ENCODE measurements at places on chromosomes 13 and 19.

DNA sequence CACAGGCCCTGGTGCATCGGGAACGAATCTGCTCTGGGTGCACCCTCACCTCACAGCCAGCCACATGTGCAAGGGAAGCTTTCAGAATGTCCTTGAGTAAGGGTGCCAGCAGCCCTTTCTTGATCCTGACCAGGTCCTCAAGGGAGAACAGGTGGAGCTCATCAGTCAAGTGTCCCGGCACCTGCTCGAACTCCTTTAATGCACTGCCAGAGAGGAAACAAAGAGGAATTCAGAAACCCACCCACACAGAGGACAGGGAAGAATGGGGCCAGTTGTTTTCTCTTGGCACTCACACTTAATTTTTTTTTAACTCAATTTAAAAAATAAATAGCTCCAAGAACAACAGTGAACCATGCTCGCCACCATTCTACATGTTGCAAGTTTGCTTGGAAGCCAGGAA, 41.7 kb downstream of the RUBCNL start:
- peak; percentile 0 for DNase-seq

GRCh38 chr19:18496980-18497256, 25.0 kb downstream of the ELL start:
- DNase-seq = no peak

DNA sequence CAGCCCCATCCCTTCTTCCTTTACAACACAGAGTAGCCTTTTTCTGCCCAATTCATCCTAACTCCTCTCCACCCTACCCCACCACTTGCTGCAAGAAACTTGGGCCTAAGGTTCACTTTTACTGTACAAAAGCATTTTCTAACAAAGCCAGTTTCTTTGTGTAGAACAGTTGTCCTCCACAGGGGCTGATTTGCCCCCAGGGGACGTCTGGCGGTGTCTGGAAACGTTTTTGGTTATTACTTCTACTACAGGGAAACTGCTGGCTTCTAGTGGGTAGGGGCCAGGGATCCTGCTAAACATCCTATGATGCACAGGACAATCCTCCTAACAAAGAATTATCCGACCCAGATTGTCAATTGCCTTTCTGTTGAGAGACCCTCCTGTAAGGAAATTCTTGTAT, 7.3 kb upstream of the LMO7 start:
- DNase-seq = no peak

DNA sequence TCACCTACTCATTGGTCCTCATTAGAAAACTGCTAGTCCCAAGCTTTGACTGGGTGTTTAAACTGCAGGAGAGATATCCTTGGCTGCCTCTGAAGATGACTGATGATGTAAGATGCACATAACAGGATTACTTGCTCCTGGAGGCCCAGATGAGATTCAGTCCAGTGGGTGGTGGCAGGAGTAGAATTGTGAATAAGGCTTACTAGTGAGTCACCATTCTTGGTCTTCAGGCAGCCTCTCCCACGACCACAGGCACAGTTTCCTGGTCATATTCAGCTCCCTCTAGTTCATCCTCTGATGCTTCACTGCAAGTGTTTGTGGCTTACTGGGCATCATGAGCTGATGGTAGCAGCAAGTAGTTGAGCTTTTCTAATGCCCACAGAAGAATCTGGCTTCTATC, 12.1 kb downstream of the SERTM1 start:
- DNase-seq = no peak

GRCh38 chr13:83086948-83087347, 795.3 kb downstream of the SLITRK1 start:
- no peak for DNase-seq

DNA sequence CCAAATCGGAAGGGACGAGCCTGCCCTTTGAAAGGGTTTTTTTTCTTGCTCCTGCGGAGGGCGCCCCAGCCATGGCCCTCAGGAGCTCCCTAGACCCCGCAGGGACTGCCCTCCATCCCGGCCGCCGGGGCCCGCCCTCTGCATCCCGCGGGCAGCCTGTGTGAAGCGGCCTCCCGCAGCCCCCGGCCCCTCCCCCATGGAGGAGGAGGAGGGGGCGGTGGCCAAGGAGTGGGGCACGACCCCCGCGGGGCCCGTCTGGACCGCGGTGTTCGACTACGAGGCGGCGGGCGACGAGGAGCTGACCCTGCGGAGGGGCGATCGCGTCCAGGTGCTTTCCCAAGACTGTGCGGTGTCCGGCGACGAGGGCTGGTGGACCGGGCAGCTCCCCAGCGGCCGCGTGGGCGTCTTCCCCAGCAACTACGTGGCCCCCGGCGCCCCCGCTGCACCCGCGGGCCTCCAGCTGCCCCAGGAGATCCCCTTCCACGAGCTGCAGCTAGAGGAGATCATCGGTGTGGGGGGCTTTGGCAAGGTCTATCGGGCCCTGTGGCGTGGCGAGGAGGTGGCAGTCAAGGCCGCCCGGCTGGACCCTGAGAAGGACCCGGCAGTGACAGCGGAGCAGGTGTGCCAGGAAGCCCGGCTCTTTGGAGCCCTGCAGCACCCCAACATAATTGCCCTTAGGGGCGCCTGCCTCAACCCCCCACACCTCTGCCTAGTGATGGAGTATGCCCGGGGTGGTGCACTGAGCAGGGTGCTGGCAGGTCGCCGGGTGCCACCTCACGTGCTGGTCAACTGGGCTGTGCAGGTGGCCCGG, 815 bp downstream of the MAP3K10 start:
- DNase-seq = no peak

DNA sequence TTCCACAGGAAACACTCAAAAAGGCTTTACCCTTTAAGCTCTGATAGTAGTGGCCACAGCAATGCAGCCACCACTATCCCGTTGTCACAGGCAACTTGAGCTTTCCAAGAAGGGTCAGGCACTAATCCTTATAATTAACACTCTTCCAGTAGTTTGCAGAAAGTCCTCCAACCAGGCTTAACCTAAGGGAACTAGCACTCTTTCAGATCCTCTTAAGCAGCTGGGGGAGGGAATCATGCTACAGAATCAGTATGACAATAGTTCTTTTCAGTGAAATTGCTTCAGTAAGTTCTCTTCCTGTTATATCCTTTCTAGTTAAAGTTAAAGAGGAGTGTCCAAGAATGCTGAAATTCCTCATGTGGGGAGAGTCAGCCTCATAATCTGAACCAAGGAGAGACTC, 82.2 kb downstream of the TNFSF11 start:
- DNase-seq = no peak

DNA sequence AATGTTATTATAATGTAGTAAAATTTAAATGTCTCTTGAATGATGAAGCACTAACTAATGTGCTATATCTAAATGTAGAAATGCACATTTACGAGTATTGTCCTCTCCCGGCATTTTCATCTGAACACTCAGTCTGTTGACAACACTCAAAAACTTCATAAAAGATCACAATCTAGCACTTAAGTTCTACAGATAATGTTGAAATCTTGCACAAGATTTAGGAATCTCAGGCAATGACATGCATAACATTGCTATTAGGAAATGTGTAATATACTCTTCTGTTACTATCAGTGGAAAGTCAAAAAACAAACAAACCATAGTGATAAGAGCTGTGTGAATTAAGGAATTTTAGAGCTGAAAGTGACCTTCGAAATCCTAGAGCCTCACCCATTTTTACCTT, 37.5 kb upstream of the XPO4 start:
- no peak for DNase-seq

DNA sequence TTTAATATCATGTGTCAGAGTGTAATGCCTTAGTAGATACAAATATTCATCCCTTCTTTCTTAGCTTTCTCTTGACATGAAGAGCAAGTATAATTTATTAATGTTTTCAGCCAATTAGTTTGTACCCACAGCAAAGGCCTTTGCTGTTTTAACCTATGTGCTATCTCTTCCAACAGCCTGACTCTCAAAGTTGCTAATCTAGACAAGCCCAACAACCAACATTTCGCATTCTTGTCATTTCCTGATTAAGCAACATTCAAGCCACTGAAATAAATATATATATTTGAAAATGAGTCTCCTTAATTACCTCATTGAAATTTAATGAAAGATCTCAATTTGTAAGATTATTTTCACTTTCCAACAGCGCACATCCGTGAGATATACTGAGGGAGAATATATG, 18.5 kb downstream of the EPSTI1 start:
- DNase-seq = no peak

GRCh38 chr19:3683405-3684053, 16.7 kb downstream of the PIP5K1C start:
- DNase-seq = no peak

DNA sequence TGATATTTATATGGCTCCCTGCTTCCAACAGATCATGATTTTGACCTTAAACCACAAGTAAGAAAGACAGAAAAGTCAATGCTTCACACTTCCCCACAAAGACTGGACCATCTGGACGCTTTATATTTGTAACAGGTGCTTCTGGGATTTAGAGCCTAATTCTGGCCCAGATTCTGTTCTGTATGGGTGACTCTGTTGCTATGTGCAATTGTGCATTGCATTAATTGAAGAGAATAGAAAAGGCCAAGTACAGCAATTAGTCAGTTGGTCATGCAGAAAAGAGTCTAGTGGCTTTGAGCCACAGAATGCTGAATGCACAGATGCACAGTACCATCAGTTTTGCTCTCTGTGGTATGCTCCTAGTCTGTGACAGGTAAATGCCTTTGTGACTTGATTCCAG, 657.4 kb upstream of the ATXN8OS start:
- no peak for DNase-seq

GRCh38 chr13:110726726-110727125, 13.2 kb downstream of the ING1 start:
- DNase-seq = no peak

DNA sequence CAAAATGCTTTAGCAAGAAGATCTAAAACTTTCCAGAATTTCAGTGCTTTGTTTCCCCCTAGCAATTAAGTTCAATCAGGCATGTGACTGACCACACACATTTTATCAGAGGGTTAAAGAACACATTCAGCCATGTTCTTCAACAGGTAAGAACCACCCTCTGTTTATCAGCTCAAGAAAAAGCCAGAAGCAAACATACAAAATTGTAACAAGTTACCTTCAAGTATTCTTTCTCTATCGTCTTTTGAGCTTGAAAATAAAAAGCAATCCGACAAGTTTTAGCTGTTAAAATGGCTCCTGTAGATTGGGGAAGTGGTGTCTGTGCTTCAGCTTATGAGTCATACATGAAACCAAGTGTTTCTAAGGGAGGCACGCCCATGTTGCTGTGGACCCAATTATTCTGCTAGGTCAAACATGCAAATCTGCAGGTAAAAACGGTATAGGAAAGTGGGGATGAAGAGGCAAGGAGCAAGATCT, at the start of gene ELF1:
ELF1 (minus strand) TSS at position 306 of the 477 bp plus-strand sequence. CDS start 37,262 bp downstream, outside the sequence.
- DNase-seq = no peak

DNA sequence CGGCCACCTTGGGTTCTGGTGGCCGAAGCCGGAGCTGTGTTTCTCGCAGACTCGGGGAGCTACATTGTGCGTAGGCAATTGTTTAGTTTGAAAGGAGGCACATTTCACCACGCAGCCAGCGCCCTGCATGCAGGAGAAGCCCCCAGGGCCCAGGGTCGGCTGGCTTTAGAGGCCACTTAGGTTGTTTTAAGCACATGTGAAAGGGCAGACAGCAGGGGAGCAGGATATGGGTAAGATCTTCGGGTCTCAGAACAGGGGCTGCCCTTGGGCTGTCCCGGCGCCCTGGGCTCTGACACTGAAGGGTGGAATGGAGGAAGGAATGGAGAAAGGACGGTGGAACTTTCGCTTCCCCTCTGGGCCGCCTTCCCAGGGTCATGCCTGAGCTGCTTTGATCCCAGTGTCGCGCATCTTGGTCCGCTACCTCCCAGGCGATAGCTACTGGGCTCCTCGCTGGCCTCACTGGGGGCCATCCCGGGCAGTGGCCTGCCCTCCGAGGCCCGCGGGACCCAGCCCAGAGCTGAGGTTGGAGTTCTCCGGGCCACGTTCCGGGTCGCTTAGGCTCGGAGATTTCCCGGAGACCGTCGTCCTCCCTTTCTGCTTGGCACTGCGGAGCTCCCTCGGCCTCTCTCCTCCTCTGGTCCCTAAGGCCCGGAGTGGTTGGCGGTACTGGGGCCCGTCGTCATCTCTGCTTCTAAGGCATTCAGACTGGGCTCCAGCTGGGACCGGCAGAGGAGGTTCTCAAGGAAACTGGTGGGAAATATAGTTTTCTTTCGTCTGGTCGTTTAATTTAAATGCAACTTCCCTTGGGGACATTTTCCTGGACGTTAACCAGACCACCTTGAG, 4.3 kb upstream of the POU4F1 start:
- DNase-seq = no peak

- DNase-seq = no peak
Measured at GRCh38 chr13:76293346-76293745, 592.9 kb downstream of the KCTD12 start.

Measured in NCI-H1105 treated with DMSO at 0.1 percent for 48 hours (cell line).